ENCODE measurements at places on chromosomes 16 and 17.
A peak's percentile ranks its signal among the peaks of the same experiment; 100 is the strongest.

GRCh38 chr17:52148288-52148968 is 10.1 kb downstream of the CA10 start:
- no peak for DNase-seq

DNA sequence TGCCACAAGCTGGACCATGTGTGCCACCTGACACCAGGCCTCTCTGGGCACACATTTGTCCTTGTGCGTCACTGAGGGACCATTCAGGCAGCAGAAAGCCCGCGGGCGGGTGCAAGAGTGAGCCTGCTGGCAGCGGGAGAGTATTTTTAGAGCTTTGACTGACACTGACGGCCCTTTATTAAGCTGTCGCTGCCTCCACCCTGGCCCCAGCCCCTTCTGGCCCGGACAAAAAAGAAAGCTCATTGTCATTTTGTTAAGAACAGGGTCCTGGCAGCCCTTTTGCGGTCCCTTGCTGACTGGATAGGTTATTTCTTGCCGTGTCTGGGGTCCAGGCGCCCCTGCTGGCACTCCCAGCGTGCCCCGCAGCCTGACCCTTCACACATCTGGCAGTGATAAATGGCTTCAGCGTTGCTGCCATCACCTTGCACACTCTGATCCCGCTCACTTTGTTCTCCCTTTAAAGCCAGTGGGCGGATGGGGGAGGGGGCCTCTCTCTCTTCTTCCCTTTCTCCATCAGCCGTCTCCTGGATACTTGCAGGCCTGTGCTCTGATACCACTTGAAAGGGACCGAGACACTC is 78.4 kb upstream of the NKD1 start:
- no peak for DNase-seq

DNA sequence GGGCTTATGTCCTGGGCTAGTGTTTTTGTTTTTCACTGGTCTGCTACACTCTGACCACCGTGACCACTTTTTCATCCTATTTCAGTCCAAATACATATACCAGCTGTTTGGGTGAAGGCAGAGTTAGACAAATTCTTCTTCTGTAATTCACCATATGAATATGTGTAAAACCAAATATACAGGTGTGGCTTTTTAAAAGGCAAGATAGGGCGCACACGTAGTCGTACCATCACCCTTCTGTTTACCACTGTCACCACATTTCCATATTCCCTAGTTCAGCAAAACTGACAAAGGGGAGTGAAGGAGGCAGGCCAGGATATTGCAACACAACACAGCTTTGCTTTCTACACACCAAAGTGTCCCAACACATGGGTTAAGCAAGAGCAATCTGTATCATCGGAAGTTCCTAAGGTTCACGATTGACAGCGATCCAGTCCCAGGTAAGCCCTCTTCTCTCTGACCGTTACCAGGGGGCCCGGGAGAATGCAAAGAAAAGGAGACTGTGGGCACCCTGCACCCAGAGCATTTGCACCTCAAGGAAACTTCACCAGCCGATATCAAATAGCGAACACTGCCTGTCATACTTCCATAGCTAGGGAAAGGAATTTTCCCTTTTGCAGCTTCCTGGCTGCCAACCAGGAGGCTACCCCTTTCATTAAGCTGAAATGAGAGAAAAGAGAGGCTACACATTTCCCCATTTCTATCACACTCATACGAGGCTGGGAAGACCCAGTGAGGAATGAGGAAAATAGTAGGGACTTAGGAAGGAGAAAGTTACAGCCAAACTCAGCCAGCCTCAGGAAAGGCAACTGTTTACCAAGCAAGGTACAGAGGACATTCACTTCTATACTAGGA is 23.1 kb downstream of the CREBBP start:
- DNase-seq = no peak

GRCh38 chr17:2904135-2904534 is 107.9 kb downstream of the RAP1GAP2 start:
- no peak for DNase-seq

DNA sequence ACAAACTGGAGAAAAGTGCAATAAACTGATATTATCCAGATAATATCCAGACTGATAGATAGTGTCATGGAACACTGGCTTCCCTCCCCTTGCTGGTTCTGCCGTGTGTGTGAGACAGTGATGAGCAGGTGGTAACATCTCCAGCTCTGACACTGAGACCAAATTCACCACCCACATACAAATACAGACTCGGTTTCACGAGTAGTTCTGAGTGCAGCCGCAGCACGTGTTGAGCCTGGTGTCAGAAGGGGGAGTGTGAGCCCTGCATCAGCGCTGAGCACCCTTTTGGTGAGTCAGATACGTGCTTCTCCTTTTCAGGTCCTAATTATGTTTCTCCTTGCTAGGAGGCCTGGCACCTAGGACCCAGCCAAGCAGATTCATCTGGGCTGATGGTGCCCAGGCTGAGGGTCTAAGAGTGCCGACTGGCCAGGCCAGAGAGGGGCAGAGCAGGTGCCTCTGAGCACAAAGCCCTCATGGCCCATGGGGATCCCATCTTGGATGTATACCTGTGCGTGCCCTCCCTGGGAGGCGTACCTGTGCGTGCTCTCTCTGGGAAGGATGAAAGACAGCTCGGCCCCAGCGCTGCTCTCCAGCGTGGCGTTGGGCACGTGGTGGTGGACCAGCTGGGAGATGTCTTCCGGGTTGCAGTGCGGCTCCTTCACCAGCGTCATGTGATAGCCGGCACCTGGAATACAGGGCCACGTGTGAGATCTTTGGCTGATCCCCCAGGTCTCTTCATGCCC is 27.3 kb upstream of the RNPS1 start:
- DNase-seq = no peak

- no peak for DNase-seq
These were observed 16.0 kb downstream of the ZNF821 start for GRCh38 chr16:71867939-71868338.

DNA sequence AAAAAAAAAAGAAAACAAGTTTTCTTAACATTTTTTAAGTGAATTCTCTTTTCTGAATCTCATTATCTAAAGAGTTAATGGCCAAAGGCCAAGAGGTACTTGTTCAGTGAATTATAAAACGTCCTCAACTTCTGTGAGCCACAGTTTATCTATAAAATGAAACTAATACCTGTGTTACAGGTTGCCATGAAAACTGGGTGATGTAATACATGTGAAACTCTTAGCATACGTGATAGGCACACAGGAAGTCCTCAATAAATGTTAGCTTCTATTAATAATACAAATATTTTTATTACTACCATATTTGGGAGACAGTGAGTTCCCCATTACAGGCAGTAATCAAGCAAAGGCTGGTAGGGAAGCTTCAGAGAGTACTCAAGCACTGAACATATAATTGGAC is 13.5 kb upstream of the INPP5K start:
- no peak for DNase-seq

DNA sequence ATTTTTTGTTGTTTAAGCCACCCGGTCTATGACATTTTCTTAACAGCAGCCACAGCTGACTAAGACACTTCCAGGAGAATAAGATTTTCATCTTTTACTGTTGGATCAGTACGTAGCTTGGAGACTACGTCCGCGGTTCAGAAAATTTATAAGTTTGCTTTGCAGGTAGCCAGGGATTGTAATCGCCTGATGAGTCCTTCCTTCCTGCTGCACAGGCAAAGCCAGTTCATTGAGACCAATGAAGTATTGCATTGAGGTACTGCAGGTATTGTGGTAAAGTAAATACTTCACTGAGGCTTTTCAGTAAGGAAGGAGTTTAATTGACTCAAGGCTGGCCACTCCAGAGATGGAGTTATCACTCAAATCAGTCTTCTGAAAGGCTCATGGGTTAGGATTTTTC is 269.4 kb upstream of the ELAC2 start:
- DNase-seq = no peak

DNA sequence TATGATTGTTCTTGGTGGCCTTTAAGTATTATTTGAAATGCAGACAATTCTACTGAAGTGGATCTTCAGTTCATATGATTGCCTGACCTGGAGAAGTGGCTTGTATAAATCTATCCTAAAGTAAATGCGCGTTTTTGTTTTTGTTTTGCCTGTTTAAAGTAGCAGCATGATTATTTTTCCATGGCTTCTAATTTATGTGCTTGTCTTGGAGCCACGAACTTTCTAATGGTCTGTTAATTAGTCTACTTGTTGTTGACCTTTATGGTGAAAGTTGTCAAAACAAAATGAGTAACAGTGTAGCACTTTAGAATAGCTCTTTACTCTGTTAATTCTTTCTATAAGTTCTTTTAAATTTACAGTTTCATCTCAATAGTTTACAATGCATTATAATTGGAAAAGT is 1.7 kb downstream of the PRKAR1A start:
- no peak for DNase-seq

- DNase-seq = no peak
These were observed 5.8 kb downstream of the CRHR1 start for GRCh38 chr17:45789874-45790273.

- no peak for DNase-seq
These were observed 77.7 kb upstream of the KCNJ16 start for GRCh38 chr17:69997332-69997731.

DNA sequence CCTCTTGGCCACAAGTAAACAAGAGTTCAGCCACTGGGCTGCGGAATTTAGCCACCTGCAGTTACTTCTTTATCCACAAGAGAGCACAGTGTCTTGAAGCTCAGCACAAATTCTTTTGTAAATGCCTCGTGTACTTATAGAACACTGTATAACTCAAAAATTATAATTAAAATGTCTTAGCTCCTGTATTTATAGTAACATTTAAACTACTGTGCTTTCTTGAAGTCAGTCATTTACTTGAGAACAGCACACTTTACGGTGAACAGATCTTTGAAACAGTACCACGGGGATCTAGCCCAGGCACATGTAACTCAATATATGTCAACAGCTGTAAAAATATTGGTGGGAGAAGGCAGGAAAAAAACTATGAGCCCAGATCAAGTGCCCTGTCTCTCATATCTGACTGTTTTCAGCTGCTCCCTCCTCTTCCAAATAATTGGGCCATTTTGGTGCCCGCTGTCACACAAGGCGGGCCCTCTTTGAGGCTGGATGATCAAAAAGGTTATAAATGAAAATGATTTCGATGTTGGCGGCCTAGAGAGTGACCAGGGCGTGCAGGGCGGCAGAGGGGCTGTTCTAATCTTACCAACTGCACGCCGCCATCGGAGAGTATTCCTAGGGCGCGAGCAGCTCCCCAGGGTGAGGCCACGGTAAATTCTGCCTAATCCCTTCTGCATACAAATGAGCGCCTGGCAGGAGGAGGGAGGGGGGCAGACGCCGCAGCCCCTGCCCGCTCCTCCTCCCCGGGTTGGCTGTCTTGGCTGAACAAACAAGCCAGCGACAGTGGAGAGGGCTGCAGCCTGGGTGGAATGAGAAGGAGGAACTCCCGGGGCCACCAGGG is 183.2 kb downstream of the C16orf78 start:
- no peak for DNase-seq

DNA sequence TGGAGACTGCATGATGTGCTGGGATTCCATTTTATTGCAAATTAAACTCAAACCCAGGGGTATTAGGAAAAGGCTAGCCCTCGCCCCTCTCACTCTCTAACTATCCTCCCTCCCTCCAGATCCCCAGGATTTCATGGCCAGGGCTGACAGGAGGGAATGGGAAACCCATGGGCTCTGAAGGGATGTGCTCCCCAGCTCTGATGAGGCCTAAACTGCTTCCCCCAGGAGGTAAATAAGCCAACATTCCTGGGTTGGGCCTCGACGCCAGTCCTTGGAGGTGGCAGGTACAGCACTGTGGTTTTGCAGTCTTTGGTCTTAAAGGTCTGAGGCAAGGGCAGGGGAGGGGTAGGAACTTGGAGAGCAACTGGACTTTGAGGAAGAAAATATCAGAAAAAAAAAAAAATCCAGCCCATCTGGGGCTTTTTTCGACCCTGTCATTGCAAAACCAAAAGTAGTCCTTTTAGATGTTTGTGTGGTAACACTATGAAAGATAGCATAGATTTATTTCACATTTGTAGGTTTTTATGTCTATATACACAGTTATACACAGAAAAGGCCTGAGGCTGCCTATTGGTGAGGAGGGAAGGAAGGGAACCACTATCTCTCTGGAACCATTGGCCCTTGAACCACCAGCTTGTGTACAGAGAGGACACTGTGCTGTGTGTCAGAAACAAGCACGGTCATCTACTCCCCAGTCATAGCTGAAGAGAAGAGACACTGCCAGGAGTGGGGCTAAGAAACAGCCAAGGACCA is 12.0 kb downstream of the C17orf113 start:
- DNase-seq = no peak

DNA sequence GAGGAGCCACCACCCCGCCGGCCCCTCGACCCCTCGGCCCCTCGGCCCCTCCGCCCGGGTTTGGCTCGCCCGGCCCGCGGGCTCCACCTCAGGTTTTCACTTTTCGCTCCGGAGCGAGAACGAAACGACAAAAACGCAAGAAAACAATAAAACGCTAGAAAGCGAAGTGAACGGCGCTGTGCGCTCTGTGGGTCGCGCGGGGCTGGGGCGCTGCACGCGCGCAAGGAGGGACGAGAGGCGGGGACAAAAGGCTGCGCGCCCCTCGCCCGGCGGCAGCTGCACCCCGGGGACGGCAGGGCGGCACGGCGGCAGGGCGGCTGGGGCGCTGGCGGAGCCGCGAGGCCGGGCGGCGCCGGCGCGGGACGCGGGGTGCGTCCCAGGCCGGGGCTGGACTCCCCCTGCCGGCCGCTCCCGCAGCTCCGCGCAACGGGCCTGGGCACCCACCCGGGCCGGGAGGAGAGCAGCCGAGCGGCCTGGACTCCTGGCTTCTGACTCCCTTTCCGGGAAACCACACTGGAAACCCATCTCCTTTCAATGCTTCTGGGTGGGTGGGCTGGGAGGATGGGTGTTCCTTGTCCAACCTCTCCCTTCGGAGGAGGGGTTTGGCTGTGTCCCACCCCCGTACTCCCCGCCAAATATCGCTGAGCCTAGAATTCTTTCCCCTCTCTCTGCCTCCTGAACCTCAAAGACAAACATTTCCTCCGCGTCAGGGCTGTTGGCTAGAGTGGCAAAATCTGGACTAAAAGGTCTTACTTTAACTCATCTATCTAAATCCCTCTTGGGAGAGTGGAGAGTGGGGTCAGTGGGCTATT is 9.9 kb downstream of the TBX2 start:
- DNase-seq = no peak

DNA sequence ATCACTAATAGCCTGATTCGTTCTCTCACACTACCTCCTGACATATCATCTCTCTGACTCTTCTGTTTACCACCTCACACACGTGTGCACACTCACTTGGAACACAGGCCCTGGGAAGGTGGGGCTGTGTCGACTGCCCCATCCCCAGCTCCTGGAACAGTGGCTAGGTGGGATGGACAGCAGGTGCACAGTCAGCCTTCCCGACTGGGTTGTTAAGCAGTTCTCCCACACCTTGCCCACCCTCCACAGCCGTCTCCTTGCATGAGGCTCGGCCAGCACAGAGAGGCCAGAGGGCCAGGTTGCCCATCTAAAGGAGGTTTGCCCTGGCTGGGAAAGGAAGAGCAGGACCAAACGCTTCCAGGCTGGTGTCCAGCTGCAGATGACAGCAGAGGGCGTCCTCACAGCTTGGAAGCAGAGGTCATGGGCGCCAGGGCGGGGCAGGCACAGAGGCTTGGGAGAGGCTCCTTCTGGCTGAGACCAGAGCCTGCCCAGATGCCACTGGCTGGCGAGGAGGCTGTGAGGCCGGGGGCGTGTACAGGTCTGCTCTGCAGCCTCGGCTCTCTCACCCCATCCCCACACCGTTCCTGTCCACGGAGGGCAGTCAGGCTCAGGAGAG is 92.8 kb downstream of the AMFR start:
- peak; percentile 7 for DNase-seq

GRCh38 chr17:57448759-57449283 is 192.5 kb downstream of the MSI2 start:
- no peak for DNase-seq

Measured in fibroblast of skin of left quadriceps (primary cell).